ENCODE measurements at places on chromosomes 11 and 22. TPM values are rescaled to one million over a fixed set of nuclear protein-coding genes. Genes with fewer than 3 reads are reported as not detected.

DNA sequence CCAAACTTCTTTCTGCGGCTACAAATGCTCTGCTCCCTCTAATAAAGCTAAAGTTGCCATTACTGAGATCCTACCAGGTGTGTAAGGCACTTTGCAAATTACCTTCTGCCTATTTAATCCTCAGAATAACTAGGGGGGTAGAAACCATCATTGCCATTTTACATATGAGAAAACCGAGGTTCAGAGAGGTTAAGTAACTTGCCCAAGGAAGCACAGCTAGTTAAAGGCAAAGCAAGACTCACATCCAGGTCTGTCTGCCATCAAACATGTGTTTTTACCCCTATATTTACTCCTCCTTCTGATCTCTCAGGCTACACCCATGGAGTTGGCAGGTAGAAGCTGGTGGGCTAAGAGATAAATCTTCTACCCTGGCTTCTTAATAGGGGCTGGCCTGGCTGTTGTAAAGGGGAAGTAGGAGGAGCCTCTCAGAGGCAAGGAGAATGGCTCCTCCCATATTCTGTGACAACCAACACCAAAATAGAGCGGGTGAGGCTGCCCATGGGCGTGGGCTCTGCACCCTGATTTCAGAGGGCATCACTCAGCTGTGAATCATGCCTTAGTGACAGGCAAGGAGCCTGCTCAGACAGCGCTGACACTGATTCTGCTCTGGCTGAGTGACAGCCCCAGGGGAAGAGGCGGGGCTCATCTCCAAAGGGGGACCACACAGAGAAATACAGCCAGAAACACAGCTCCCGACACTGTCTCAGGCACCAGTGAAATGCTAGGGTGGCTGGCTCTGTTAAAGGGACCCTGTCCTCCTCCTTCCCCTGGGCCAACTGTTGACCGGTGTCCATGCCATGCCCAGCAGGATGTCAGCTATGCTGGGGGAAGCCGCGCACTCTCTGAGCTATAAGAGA is 106.8 kb downstream of the ABTB2 start:
- peaks cover 64% of the 10 kb centered on the region for H3K4me1 ChIP-seq
- peak overlapping the region; percentile 54 for H3K27ac ChIP-seq
- no peaks in the 10 kb centered on the region for H3K27me3 ChIP-seq
- peak; percentile 74 for DNase-seq
- no peaks in the 10 kb centered on the region for H3K36me3 ChIP-seq

DNA sequence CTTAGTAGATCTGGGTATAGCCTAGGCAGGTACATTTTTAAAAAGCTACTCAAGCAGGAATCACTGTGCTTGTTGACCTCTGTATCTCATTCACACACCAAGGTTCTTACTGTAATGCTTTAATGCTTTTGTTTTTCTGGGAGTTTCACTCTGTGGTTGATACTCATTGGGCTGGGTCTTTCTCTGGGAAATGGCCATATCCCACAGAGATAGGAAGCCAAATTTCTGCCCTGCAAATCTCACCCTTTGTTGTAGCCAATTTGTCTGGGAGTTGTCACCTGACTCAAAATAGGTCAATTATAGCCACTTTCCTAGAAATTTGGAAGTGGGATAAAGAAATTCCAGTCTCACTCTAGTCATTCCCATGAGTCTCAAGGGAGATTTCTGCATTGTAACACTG is 195.8 kb upstream of the BDNF start:
- H3K36me3 ChIP-seq = no peaks in the 10 kb centered on the region
- H3K4me3 ChIP-seq = no peak overlapping the region
- H3K4me1 ChIP-seq = no peaks in the 10 kb centered on the region

DNA sequence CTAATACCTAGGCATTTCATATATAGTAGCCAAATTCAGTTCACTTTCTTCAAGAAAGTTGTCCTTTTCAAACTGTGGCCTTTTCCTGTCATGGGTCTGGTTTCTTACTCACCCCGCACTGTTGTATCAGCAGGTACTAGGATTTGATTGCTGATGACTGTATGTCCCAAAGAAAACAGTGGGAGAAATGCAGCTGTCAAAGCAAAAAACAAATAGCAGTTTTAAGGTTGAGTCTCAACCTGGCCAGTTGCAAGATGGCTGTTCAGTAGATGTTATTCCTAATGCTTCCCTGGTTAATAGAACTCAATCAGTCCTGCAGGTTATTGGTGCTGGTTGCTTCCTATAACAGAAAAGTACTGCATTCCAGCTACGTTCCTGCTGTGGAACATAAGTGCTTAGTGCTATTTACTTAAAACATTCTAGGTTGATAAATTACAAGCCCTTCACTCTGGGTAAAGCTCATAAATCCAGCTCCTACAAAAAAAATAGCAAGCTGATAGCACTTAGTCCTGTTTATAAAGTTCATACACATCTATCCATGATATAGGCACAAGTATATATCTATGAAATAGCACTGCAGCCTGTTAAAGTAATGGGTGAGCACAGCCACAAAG is 26.6 kb downstream of the NF2 start:
- no peak for DNase-seq
- no peaks in the 10 kb centered on the region for H3K27me3 ChIP-seq
- H3K27ac ChIP-seq = peak overlapping the region; percentile 87
- H3K4me3 ChIP-seq = no peak overlapping the region
- peaks cover 80% of the 10 kb centered on the region for H3K4me1 ChIP-seq

DNA sequence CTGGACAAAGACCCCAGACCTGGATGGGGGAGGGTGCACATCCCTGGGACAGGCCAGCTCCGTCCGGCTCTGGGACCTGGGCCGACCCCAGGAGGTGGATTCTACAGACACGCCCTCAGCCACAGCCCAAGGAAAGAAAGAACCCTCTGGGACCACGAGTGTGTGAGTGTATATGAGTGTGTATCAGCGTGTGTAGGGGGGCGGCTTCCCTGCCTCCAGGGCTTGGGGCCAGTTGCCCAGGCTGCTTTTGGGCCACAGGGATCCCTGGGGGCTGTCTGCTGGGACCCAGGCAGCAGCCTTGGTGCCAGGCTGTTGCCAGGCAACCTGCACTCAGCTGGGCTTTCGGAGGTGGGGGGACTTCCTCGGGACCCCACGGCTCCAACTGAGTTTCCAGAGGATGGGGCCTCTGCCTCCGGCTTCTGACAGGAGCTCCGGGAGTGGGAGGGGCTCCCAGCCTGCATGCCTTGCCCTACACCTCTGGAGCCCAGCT is 8.9 kb downstream of the DUSP8 start:
- peaks cover 17% of the 10 kb centered on the region for H3K4me1 ChIP-seq
- H3K4me3 ChIP-seq = no peak overlapping the region
- no peaks in the 10 kb centered on the region for H3K27me3 ChIP-seq
- DNase-seq = no peak
- no peak overlapping the region for H3K27ac ChIP-seq
- no peaks in the 10 kb centered on the region for H3K36me3 ChIP-seq

TEX54 gene
- not detected for total RNA-seq

TRIOBP gene
- 50.5 TPM for total RNA-seq
